ENCODE measurements at places on chromosomes 12 and 14.
A peak's percentile ranks its signal among the peaks of the same experiment; 100 is the strongest.

- no peak for DNase-seq
These were observed 2.9 kb downstream of the RILPL2 start for GRCh38 chr12:123433615-123434014.

- DNase-seq: no peak
These were observed 831 bp upstream of the RPS6KA5 start for GRCh38 chr14:91061056-91061887.

GRCh38 chr14:73325630-73326299 is 88.5 kb downstream of the PAPLN start:
- DNase-seq: no peak

GRCh38 chr12:30191696-30192455 is 408.1 kb upstream of the TMTC1 start:
- no peak for DNase-seq

GRCh38 chr14:49189375-49189774 is 396.8 kb downstream of the RPS29 start:
- DNase-seq: no peak

- DNase-seq: no peak
These were observed 11.4 kb upstream of the CALCOCO1 start for GRCh38 chr12:53738406-53739213.

DNA sequence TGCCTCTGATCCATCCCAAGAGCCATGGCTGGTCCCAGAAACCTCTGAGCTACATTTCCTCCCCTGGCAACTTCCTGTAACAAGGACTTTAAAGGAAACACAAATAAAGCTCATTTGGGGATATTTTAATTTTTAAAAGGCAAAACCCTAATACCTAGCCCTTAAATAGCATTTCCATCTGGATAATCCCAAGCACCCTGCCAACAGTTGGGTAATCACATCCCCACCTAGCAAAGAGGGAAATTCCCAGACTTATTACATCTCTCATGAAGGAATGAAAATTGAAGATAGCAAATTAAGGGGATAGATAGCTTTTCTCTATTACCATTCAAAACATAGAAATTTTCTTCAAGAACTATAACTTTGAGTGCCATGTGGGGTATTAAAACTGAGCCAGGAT is 213.7 kb upstream of the BMP4 start:
- no peak for DNase-seq

GRCh38 chr12:124862768-124863415 is 772 bp downstream of the SCARB1 start:
- peak; percentile 60 for DNase-seq

DNA sequence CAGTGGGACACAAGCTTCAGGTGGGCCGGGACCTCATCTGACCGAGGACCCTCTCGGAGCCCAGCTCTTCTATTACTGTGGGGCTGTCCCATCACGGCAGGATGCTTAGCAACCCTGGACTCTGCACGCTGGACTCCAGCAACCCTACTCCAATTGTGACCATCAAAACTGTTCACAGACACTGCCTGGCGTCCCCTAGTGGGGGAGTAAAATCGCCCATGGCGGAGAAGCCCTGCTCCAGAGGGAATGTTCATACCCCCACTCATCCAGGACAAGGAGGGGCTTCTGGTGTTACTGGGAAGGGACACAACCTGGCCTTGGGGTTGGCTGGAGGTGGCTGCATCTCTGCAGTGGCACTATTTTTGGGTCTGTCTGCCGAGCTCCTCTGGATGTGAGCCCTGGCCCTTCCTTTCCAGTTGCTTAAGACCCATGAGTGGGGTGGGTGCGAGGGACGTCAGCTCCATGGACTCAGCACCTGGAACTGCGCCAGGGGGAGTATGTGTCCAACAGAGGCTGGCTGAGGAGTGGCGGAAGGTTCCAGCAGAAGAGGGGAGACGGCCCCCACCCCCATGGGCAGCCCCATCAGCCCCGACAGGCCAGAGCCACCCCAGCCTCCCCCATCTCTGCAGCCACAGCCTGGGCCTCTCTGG is 103.8 kb downstream of the RFLNA start:
- no peak for DNase-seq

DNA sequence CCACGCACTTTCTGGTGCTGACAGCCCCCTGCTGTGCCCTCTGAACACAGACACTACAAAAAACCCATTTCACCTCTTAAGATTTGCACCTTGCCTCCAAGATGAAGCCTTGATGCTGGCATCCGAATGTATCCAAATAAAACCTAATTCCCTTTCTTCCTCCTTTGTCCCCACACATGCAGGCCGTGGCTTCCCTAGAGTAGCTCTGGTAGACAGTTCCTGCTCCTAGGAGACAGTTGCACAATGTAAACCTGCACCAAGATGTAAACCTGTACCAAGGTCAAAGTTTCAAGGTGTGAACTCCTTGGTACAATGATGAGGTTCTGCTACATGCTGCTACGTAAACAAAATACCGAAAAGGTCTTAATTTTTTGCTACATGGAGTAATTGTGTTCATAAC is 625 bp upstream of the ABHD12B start:
- DNase-seq: peak; percentile 28

DNA sequence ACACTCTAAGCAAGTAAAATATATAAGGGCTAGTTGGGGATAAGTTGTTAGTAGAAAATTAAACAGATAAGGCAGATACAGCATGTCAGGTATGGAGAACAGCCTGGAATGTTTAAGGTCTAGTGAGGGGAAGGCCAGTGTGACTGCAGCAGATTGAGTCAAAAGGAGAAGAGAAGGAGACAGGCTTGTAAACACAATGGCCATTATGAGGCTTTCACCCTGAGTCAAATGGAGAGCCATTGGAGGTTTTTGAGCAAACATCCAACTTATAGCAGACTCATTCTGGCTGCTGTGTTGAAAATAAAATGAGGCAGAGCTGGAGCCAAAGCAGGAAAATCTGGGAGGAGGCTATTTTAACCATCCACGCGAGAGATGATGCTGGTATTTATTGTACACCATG is 142.0 kb downstream of the DUSP6 start:
- DNase-seq: no peak

DNA sequence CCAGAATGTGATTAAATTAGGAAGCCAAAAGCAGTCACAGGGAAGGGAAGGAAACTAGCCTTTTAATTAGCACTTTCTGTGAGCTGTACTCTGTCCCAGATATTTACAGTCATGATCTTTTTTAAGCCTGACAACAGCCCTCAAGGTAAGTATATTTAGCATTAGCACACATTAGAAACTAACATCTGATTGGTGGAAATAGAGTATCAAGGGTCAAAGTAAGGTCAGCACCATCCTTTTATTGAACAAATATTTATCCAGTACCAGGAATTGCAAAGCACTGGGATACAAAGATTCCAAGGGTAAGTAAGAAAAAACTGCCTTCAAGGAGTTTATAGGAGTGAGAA is 28.2 kb downstream of the RPGRIP1 start:
- DNase-seq: no peak

DNA sequence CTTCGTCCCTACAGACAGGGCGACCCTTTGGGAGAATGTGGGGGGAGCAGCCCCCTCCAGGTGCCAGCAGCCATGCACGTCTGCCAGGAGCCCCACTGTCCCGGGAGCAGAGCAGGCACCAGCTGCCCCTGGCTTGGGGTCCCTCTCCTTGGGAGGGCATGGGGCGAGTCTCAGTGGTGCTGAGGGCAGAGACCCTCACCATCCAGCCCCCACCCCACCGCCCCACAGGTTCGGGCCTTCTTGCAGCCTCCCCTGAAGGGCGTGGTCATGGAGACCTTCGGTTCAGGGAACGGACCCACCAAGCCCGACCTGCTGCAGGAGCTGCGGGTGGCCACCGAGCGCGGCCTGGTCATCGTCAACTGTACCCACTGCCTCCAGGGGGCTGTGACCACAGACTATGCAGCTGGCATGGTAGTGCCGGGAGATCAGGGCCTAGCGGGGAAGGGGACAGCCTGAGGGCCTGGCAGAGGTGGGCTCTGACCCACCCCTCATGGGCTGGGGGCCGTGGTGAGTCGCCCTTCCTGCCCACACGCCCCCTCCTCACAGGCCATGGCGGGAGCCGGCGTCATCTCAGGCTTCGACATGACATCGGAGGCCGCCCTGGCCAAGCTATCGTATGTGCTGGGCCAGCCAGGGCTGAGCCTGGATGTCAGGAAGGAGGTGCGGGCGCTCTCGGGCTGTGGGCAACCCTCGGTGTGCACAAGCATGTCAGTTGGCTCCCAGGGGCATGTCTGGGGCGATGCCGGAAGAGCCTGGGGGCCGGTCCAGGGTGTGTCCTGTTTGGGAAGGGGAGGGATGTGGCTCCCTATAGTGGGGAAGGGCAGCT is 18.8 kb downstream of the ASPG start:
- DNase-seq: no peak

GRCh38 chr12:3632754-3633153 is 120.2 kb downstream of the CRACR2A start:
- no peak for DNase-seq

DNA sequence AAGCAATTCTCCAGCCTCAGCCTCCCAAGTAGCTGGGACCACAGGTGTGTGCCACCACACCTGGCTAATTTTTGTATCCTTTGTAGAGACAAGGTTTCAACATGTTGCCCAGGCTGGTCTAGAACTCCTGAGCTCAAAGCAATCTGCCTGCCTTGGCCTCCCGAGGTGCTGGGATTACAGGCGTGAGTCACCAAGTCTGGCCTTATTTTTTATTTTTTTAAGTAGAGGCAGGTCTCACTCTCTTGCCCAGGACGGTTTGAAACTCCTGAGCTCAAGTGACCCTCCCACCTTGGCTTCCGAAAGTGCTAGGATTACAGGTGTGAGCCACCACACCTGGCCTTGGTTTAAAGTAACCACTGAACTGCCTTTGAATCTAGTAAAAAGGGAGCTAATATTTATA is 56.8 kb downstream of the SPPL3 start:
- DNase-seq: no peak

DNA sequence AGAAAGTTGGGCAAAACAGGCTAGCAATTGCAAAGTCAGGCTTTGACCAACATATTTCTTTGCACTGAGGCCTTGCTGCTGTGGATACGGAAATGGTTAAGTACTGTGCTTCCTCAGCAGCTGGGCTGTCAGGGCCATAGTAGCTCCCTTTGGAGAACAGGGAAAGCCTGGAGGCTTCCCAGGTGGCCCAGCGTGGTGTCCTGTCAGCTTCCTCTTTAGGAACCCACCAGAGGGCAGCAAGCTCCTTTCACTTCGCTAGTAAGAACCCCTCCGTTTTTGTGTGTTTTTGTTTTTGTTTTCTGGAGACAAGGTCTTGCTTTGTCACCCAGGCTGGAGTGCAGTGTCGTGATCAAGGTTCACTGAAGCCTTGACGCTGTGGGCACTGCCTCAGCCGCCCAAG is 1.7 kb upstream of the CFAP251 start:
- DNase-seq: peak; percentile 23

GRCh38 chr12:41465526-41465925 is 277.4 kb downstream of the PDZRN4 start:
- DNase-seq: peak; percentile 10

DNA sequence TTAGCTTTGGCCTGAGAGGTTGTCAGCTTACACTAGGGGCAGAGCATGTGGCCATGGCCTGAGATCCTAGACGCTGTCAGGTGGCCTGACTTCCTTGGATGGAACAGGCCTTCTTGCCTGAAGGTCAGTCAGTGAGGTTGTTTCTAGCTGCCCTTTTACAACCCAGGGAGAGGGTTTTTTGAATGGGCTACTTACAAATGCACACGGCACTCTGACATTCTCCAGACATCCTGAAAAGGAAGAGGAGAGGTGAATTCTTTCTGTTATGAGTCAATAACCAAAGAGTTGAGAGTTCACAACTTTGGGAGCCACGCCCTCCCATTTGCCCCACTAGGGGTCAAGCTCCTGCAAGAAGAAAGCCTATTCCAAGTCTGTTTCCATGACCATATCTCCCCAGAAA is 7.8 kb downstream of the KRT76 start:
- DNase-seq: no peak

- DNase-seq: no peak
These were observed 21.4 kb downstream of the ZFC3H1 start for GRCh38 chr12:71642264-71642663.

GRCh38 chr12:89252284-89252683 is 100.0 kb downstream of the DUSP6 start:
- DNase-seq: no peak

GRCh38 chr14:52356025-52356424 is 41.9 kb downstream of the PTGER2 start:
- DNase-seq: no peak

DNA sequence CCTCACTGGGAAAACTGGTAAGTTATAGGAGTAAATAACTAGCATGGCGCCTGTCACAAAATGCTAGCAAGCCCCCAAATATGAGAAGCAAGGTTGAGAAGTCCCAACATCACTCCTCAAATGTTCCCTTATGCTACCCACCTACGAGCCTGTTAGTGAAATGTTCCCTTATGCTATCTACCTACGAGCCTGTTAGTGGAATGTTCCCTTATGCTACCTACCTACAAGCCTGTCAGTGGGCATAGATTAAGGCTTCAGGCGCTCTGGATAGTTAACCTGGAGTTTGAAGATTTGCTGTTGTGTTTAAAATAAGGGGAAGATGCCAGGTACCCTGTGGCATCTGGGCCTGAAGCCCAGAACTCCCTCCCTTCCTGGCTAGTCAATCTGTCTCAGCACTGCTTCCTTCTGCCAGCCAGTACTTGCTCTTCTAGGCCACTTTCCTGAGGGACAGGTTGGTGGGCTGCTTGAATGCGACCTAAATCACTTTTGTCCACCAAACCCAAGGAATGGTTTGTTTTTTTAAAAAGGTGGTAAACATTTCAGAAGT is 67.1 kb upstream of the SINHCAF start:
- no peak for DNase-seq

Measured in suppressor macrophage (primary cell).